Stimulated activated CD4-positive, alpha-beta T cell treated with anti-CD3 and anti-CD28 coated beads, Interleukin-1b, Interleukin-23, amount 100 ng/mL, for 48 hours (primary cell): ENCODE measurements at places on chromosomes 4 and X.

DNA sequence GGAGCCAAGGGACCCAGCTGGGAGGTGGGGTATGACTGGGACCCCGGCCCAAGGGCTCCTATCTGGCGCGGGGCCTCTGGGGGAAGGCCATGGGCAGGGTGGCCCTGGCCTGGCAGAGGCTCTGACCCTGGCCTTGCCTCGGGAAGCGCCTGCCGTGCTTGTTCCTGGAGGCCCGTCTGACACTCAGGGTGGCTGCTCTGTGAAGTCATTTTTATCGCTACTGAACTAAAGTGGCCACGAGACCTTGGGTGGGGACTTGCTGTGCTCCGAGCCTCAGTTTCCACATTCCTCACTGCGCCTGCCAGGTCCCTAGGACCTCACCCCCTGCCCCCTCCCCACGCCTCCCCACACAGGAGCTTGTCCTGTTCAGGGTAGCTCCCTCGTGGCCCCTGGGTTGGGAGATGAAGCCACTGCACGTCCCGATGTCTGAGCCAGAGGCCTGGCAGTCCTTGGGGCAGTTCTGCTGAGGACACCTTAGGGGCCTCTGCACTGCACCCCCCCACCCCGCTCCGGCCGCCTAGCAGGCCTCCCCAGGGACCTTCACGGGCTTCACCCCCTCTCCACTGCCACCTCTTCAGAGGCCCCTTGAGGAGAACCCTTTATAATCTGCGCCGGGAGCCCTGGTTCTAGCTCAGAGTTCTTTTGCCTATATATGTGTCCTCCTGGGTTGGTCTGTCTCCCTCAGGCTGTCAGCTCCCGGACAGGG, 639 bp upstream of the SORCS2 start:
- no peak for DNase-seq

- no peak for DNase-seq
Observed at GRCh38 chrX:71650333-71650969, 16.9 kb upstream of the LOC101059915 start.

DNA sequence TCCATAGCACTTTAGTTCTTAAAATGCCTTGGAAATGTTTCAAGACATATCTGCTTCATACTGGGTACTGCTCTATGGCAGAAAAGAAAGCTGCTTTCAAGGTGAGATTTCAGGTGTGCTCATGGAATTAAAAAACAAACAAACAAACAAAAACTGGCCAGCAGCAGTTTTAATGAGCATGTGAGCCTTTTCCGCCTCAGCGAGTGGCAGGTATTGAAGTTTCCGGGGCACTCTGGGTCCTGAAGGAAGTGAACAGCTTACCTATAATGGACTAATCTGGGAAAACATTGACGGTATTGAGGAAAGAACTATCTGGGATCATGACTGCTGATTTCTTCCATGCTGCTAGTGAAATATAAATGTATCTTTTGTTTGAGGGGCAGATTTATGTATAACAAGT, 194.6 kb downstream of the MAML3 start:
- no peak for DNase-seq

DNA sequence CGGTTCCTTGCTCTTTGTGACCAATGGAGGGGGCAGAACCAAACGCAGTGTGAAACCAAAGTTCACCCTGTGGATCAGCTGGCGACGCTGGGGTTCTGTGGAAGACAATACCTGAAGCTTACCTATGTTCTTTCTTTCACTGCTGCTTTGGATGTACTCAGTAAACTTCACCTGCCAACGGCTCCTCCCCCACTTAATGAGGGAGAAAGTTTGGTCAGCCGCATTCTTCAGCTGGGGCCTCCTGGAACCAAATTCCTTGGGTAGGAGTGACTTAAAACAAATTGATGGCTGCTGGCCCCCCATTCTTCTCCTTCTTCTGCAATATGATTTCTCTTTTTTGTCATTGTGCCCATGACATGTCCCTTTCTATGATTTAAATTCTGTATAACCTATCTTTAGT, 282.4 kb downstream of the ANK2 start:
- no peak for DNase-seq

GRCh38 chr4:118120120-118120760, 86.0 kb downstream of the NDST3 start:
- no peak for DNase-seq

DNA sequence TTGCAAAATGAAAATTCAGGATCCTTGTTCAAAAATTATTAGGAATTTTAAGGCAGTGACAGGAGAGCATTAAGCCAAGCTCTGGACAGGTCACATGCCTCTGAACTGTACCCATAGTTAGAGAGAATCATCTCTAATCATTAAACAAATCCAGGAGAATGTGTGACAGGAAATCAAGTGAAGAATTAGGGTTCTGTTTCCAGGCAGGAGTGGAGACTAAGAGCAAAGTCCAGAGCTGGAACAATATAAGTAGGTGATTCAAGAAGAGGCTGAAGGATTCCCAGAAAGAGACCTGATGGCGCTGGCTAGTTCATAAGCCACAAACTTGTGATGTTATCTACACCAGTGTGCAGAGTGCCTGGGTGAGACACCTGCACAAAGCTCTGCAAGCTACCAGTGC, 104.6 kb upstream of the PRKG2 start:
- no peak for DNase-seq

GRCh38 chr4:169202145-169202699, 68.5 kb downstream of the SH3RF1 start:
- no peak for DNase-seq

GRCh38 chr4:88606832-88607231, 14.6 kb downstream of the HERC3 start:
- no peak for DNase-seq

- no peak for DNase-seq
Observed at GRCh38 chr4:153788051-153788412, 851 bp downstream of the SFRP2 start.

GRCh38 chrX:16975233-16975632, 28.8 kb downstream of the REPS2 start:
- no peak for DNase-seq

DNA sequence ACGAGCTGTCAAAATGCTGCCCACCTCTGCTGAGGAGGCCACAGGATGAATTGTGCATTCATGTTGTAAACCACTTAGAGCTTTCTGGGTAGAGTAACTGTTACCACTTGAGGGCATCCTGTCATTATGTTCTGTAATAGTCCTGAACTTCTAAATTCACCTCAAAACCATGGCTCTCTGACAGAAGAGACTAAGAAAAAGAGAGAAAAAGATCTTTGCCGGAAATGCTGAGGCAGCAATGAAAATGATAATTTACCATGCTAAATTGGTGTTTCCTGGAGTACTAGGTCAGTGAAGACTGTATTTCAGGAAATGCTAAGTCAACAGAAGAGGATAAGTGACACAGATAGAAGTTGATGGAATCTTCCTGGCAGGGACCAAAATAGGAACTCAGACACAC, 942.3 kb upstream of the SLIT2 start:
- DNase-seq = no peak

GRCh38 chrX:129108936-129109335, 414.4 kb downstream of the SMARCA1 start:
- DNase-seq = no peak

DNA sequence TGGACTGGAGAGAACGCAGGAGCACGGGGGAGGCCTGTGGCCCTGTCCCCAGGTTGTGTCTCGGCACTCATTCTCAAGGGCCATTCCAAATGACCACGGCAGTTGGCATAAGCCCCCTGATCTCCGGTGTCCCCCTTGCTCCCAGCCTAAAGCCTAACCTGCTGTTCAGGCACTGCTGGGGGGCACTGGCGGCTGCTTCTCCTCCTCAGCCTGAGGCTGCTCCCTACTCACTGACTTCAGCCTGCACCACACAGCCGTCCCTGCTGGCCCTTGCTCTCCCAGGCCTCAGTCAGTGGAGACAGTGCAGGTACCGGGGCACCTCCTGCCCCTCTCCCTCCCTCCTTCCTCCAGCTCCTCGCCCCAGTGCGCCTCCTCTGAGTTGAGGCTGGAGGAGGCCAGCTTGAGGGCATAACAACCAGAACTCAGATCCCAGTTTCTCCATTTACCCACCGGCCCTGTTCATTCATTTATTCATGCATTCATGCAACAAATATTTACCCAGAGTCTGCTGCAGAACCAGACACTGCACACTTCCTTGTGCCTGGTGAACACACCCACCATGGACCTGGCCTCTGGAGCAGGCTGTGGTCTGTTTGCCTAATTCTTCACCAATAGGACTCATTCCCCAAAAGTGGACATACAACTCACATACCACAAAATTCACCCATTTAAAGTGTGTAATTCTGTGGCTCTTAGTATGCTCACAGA, 65.0 kb downstream of the CPZ start:
- DNase-seq = no peak
